Pancreas (tissue), 10 donors: ENCODE measurements at places on chromosomes 13 and 19.

GRCh38 chr19:29056535-29056934 lies 156.4 kb downstream of the UQCRFS1 start:
- DNase-seq, result no peak

DNA sequence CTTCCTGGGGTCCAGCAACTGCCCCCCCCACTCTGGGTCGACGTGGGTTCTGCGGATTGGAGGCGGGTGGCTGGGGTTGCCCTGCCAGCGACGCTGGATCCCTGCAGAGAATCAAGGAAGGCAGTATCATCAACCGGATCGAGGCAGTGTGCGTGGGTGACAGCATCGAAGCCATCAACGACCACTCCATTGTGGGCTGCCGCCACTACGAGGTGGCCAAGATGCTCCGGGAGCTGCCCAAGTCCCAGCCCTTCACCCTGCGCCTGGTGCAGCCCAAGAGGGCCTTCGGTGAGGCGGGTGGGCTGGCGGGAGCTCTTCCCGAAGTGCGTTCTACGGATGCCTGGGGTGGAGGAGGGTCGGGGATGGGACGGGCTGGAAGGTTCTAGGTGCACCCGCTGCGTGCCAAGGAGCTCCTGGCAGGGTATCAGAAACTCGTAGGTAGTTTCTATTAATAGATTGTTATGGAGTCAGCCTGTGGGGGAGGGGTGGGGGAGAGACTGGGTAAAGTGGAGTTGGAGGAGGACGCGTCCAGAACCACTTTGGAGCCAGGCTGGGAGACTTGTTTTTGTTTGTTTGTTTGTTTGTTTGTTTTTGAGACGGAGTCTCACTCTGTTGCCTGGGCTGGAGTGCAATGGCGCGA lies 1.5 kb downstream of the GIPC3 start:
- peak; percentile 44 for DNase-seq

- no peak for DNase-seq
Measured at GRCh38 chr13:34941436-34941834, 635 bp upstream of the NBEA start.

GRCh38 chr13:76663592-76664335 lies 222.4 kb downstream of the KCTD12 start:
- no peak for DNase-seq

DNA sequence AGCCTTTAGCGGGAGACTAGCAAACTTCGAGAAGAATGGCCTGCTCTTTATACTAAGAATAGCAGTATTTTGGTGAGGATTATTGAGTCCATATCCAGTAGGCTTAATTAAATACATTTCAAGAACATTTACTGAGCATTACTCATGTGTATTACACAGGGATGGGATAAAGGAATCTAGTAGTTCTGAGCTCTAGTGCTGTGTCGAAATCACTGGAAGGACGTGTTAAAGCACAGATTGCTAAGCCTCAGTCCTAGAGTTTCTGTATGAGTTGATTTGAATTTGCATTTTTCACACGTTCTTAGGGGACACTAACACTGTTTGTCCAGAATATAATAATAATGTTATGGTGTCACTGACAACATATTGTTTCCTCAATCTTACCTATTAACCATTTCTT lies 9.0 kb downstream of the ZNF302 start:
- no peak for DNase-seq

- no peak for DNase-seq
Measured at GRCh38 chr19:48511321-48511731, 309 bp downstream of the LMTK3 start.

GRCh38 chr13:59906413-59907049 lies 257.2 kb downstream of the DIAPH3 start:
- no peak for DNase-seq

- DNase-seq, result no peak
Measured at GRCh38 chr13:111387026-111387871, 66.8 kb downstream of the TEX29 start.

- DNase-seq, result no peak
Measured at GRCh38 chr13:41029629-41030028, 10.5 kb upstream of the ELF1 start.

GRCh38 chr13:114063545-114064449 lies 68.6 kb downstream of the RASA3 start:
- no peak for DNase-seq

DNA sequence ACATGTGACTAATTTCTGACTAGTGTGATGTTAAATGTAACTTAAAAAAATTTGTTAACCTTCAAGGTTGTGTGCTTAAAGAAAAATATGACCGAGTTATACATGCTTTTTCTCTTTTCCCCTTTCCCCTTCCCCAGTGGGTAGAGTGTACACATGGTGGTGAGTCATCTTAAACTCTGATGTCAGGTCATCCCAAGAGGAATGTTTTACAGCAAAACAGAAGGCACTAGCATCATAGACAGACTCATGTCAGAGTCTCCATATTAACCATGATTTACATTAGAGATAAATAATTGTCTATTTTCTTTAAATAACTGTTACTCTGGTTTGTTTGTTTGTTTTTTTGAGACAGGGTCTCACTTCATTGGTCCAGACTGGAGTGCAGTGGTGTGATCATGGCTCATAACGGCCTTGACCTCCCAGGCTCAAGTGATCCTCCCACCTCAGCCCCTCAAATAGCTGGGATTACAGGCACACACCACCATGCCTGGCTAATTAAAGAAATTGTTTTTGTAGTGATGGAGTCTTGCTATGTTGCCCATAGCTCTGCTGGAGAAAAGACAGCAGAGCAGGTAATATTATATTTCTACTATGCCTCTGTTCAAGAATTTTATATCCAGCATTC lies 160.4 kb upstream of the PCDH9 start:
- no peak for DNase-seq

DNA sequence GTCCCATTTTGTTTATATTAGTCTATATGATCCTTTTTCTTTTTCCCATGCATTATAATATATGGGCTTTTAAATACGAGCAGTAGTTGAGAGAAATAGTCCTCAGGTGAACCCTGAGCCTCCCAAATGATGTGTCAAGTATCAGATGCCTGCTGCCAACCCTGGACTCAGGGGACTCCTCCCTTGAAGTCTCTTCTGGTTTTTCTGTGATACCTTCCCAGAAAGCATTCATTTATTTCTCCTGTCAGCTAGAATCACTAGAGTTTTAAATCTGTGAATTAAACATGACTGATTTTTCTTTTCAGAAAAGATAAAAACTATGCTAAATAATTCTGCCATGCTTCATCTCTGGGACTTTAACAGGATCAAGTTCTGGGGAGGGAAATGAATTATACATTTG lies 184.6 kb downstream of the LIG4 start:
- DNase-seq, result no peak

- DNase-seq, result peak; percentile 21
Measured at GRCh38 chr13:99085139-99085807, 107.4 kb upstream of the DOCK9 start.

DNA sequence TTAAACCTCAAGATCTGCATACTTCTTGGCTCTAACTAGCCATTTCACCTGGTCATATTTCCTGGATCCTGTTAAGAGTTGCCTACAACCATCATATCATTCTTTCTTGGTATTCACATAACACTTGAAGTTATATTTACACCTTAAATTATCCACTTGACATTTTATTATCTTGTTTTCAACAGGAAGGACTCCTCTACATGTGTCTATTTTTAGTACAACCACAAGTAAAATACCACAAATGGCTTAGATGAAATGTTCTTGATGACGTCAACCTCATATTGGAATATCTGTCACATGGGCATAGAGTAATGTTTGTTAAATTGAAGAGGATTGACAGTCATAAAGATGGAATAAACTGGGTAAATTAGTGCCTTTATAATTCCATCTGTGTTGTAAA lies 9.4 kb downstream of the PCDH20 start:
- DNase-seq, result no peak

DNA sequence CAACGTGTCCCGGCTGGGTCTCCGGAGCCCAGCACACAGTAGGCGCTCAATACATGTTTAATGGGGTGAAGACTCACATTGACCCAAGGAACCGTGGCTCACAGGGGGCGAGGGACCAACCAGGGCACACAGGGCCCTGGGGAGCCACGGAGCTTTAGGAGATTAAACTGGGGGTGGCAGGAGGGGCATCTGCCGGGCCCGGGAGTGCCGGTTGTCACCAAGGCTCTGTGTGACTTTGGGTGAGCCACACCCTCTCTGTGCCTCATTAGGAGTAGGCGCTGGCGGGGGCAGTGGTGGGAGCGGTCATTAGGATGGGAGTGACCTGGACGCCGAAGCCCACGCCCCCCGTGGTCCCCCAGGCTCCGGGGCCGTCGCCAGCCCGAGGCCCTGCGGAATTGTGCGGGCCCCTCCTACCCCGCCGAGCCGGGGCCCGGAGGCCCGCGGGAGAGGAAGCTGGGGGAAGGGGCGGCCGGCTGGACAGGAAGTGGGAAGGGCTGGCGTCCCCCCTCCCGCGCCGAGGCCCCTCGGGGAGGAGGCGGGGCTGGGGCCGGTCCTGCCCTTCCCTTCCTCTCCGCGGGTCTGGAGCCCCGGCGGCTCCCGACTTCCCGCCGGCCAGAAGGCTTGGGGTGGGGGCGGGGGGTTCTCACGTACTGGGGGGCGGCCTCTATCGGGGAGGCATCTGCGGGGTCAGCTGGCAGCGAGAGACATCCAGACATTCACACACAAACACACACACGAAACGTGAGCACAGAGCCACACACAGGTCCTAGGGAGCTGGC lies 1.8 kb upstream of the SSBP4 start:
- peak; percentile 71 for DNase-seq

DNA sequence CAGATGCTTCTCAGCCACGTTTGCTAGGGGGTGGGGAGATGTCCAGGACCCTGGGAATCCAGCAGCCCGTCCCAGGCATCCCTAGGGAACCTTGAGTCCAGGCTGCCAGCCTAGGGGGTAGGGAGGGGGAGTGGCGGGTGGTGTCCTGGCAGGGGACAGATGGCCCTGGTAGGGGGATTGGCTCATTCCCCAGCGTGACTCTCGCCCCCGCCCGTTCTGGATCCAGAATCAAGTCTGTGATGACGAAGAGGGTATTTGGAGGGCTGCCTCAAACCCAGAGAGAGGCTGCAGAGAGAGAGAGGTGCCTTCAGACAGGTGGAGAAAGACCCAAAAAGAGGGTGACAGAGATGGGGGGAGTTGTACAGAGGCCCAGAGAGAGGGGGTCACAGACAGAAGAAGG lies 4.1 kb downstream of the SLC17A7 start:
- DNase-seq, result no peak

DNA sequence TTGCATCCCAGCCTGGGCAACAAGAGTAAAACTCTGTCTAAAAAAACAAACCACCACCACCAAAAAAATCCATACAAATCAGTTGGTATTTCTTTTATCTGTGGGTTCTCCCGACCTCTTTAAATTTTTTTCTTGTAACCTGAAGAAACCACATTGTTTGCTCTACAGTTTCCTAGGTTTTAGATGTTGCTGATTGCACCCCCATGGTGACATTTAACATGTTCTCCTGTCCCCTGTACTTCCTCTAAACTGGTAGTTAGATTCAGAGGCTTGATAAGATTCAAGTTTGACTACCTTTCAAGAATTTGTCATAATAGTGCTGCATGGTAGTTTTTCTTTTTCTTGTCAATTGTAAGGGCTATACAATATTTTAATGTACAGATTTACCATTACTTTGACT lies 24.0 kb downstream of the ALG5 start:
- no peak for DNase-seq

- no peak for DNase-seq
Measured at GRCh38 chr13:49629947-49630346, 1.6 kb downstream of the ARL11 start.

DNA sequence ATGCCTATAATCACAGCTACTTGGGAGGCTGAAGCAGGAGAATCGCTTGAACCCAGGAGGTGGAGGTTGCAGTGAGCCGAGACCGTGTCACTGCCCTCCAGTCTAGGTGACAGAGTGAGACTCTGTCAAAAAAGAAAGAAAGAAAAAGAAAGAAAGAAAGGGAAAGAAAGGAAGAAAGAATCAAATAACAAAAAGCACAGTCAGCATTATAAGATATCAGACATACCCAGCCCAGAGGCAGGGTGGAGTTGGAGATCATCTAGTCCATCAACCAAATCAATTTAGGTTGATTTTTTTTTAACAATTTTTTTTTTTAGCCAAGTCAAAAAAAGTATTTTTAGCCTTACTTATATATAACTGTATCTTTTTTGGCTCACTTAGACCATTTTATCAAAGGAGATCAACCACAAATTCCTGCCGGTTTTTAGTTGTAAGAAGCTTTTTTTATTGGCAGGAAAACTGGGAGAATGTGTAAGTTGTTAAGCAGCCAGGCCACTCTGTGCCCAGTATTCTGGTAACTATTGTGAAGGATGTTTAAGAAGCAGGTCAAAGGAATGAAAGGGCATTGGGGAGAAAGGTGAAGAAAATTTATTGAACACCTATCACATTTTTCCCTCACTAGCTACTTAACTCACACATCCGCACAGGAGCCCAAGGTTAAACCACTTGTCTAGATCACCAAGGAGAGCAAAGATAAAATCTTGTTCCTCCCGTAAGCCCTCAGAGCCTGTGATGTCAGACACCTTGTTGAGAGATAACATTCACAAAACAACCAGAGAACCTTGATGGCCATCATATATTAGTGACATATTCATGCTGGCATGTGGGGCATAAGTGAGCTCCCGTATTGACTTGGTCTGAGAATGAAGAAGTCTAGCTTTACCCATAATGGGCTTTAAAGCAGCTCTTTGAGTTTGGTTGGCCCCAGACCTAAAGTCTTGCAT lies 91.8 kb downstream of the COL4A2 start:
- no peak for DNase-seq

GRCh38 chr13:77415253-77416071 lies 88.6 kb upstream of the MYCBP2 start:
- DNase-seq, result no peak

DNA sequence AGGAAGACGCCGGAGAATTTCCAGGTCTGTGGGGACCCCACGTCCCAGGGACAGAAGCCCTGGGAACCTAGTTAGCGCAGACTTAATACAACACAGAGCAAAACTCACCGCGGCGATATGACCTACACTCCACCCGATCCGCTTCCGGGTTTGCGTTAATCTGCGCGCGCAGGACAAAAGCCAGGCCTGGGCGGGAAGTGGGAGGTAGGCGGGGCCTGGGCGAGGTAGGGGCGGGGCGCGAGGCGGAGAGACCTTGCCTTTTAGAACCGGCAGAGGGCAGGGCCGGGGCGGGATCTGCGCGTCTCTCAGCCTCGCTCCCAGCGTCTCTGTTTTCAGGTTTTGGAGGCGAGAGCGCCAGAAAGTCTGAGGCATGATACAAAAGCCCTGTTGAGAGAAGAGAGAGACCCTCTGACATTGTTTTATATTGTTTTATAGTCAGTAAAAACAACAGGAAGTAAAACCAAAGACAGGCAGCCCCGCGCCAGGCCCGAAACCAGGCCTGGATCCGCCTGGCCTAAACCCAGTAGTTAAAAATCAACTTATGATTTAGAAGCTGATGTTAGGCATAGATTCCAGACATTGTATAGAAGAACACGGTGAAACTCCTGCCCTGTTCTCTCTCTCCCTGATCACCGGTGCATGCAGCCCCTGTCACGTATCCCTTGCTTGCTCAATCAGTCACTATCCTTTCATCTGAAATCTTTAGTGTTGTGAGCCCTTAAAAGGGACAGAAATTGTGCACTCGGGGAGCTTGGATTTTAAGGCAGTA lies at the start of gene ZNF611:
Gene ZNF611 (minus strand): TSS at position 152 of the 769 bp plus-strand sequence. CDS start 19,150 bp downstream, outside the sequence.
- peak; percentile 99 for DNase-seq

GRCh38 chr19:13104360-13104847 lies 1.7 kb upstream of the LYL1 start:
- no peak for DNase-seq

- DNase-seq, result no peak
Measured at GRCh38 chr13:37068962-37069361, 9.5 kb upstream of the SUPT20H start.

- peak; percentile 74 for DNase-seq
Measured at GRCh38 chr19:495402-496111, 729 bp upstream of the MADCAM1 start.
